ENCODE measurements at places on chromosomes 6 and 20.
A peak's percentile ranks its signal among the peaks of the same experiment; 100 is the strongest.

- DNase-seq: no peak
Observed at GRCh38 chr6:31308050-31308844, 36.4 kb upstream of the HLA-C start.

- DNase-seq: no peak
Observed at GRCh38 chr20:39825524-39825923, 863.4 kb downstream of the DHX35 start.

DNA sequence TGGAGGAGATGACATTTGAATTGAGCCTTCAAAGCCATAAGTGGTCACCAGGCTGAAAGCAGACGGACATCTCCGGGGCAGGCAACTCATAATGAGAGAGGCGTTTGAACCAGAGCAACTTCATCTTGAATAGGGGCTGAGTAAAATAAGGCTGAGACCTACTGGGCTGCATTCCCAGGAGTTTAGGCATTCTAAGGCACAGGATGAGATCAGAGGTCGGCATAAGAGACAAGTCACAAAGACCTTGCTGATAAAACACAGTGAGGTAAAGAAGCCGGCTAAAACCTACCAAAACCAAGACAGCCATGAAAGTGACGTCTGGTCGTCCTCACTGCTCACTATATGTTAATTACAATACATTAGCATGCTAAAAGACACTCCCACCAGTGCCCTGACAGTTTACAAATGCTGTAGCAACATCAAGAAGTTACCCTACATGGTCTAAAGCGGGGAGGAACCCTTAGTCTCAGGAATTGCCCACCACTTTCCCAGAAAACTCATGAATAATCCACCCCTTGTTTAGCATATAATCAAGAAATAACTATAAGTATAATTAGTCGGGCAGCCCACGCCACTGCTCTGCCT lies 194.7 kb upstream of the SOX4 start:
- DNase-seq: no peak

DNA sequence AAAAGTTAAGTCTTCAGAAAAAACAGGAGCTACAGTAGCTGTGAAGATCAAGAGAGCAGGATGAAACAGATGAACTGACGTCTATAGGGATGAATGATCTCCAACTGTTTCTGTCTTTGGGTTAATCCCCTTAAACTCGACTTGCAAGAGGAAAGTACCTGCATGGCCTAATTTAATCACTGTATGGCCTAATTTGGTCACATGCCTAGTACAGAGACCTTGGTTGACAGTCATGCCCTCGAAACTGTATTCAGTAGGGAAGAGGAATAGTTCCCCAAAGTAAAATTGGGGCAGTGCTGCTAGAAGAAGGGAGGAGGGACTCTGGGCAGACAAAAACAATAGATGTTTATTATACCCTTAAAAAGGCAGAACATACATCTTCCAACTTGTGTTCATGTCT lies 10.0 kb upstream of the SMAP1 start:
- no peak for DNase-seq

DNA sequence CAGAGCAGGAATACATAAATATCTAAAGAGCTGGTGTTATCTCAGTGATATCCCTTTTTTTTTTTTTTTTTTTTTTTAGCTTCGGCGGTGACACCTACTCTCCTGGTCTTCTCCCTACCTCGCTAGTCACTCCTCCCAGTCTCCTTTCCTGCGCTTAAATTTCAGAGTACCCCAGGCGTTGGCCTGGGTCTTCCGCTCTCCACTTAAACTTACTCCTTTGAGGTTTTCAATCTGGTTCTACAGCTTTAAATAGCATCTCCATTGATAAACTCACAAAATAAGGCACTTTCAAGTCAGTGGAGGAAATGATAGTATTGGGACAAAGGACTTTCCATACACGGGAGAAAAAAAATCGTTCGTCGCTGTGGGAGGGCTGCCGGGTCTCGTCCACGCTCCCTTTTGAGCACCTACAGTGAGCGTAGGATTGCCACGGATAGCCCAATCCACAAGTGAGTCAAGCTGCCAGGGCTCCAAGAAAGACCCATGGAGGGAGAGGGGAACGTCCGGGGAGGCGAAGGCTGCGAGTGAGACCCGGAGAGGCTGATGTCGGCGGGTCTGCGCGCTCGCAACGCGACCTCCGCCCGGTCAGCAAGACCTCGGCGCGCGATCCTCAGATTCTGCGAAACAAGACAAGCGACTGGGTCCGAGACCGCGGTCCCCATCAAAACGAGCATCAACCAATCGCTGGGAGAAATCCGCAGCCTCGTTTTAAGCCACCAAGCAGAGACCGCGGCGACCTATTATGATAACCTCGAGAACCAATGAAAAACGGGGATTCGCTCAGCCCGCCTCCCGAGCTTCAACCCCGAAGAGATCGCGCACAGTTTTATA lies 672 bp upstream of the SRSF6 start:
- DNase-seq: peak; percentile 82
